Right lung (tissue), 10 donors: ENCODE measurements at places on chromosomes 11 and 22. TPM values are rescaled to one million over a fixed set of nuclear protein-coding genes. Genes with fewer than 3 reads are reported as not detected.

GRCh38 chr11:20760811-20761210 lies 91.4 kb downstream of the NELL1 start:
- DNase-seq, result no peak

DNA sequence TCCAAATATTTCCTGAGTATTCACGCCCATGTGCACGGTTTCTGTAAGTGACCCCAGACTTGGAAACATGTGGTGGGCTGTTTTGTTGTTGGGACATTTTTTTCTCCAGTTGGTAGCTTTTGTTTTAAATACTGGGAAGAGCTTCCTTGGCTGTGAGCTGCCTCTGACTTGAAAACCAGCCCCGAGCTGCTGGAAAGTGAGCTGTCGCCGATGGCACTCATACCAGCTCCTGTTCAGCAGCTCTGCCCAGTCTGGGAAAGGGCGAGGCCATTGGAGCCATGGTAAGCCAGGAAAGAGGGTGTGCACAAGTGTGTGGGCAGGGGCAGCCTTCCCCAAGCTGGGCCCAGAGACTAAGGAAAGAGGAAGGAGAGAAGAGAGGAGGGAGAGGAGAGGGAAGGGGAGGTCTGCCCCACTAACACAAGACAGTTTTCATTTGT lies 3.2 kb upstream of the FLI1 start:
- DNase-seq, result no peak

DNA sequence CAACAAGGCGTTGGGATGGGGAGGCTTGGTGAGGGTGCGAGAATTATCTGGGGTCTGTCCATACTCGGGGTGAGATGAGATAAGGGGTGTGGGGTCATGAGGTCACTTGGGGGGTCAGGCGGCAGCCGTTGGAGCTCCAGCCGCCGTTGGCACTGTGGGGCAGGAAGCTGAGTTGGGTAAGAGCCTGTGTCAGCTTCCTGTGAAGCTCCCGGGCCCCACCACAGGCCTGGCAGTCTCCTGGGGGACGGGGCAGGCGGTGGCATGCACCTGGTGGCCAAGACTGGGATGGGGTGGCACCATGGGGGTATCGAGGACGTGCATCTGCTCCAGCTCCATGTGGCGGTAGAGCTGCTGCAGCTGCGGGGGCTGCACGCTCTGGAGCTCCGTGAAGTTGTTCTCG lies 7.1 kb upstream of the MYBPC3 start:
- DNase-seq, result no peak

GRCh38 chr11:47233989-47234668 lies 14.5 kb downstream of the ACP2 start:
- no peak for DNase-seq

DNA sequence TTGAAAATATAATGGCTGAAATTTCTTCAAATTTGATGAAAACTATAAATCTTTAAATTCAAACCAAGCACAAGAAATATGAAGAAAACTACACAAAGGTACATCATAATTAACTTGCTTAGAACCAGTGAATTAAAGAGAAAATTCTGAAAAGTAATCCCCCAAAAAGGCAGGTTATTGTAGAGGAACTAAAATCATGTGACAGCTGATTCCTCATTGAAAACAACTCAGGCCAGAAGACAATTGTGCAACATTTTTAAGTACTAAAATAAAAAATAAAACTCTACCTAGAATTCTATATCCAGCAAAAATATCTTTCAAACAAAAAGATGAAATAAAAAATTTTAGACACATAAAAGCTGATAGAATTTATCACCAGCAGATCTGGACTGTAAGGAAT lies 90.3 kb downstream of the SOX6 start:
- no peak for DNase-seq

DNA sequence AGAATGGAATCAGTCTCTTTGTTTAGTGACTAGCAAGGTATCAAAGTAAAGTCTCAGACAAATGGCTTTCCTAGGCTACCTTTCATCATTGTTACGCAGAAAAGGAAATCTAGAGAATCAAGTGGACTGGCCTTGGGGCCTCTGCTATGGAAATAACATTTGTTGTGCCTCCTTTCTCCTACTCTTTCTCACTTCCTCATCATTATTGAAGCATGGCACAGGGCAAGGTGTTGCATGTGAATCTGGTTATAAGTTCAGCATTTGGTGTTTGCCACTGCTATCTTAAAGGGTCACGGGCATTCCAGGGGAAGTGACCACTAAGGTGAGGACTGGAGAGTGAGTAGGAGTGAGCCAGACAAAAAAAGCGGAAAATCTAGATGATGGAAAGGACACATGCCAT lies 54.9 kb downstream of the GLYATL1 start:
- no peak for DNase-seq

DNA sequence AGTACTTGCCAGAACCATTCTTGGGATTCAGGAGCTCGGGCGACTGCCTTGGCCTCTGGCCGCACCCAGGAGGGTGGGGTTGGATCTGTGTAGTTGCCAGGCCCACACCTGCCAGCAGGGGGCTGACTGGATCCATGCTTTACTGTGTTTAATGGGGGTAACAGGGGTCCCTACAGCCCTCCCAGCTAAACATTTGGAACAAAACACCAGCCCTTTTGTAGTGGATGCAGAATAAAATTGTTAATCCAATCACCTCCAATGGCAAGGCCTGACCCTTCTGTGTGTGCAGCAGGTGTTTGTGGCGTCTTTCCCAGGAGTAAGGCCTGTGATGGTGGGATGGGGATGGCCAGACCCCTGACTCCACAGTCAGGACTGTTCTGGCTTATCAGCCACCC lies 22.5 kb downstream of the SUN2 start:
- no peak for DNase-seq

GRCh38 chr11:78228467-78228866 lies 39.7 kb downstream of the USP35 start:
- peak; percentile 26 for DNase-seq

GGTLC3 gene
- polyA plus RNA-seq, result 0.20 TPM

POU2F3 gene
- polyA plus RNA-seq, result 1.9 TPM

OR5M3 gene
- polyA plus RNA-seq, result not detected

VSTM5 gene
- 0.96 TPM for polyA plus RNA-seq

ASCL2 gene
- 1.3 TPM for polyA plus RNA-seq

OR6X1 gene
- polyA plus RNA-seq, result not detected

SCGB1D2 gene
- not detected for polyA plus RNA-seq

DNAJB7 gene
- polyA plus RNA-seq, result 1.1 TPM

OR51B5 gene
- 0.53 TPM for polyA plus RNA-seq

SEC14L3 gene
- 0.14 TPM for polyA plus RNA-seq
